Cortex of kidney (tissue), 1 donor: ENCODE measurements at places on chromosomes 6 and 20.

DNA sequence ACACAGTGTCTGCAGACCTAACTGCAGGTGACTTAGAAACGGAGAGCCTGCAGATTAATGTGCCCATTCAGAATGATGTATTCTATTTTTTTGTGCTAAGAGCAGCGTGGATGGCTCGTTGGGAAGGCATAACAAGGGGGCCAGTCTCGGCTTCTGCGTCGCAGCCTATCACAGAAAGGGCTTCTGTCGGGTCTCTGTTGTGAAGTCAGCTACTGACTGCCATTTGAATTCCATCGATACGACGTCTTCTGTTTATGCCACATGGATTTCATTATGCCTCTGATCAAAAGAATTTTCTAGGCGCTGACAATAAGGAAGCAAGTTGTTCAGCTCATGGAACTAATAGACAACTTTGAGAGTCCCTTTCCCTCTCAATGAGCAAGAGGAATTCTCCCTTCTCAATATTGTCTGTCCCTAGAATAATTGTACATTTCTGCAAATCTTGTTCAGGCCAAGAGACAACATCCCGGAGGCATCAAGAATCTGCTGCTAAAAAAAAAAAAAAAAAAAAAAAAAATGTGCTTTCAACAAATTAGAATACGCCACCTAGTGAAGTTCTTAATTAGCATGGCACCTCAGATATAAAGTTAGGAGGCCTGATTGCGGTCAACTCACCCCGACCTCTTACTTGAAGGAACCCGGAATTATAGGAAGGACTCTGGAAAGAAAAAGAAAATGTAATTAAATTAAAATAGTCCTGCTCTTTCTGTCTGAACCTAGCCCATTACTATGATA lies 223.9 kb downstream of the TSHZ2 start:
- no peak for DNase-seq

DNA sequence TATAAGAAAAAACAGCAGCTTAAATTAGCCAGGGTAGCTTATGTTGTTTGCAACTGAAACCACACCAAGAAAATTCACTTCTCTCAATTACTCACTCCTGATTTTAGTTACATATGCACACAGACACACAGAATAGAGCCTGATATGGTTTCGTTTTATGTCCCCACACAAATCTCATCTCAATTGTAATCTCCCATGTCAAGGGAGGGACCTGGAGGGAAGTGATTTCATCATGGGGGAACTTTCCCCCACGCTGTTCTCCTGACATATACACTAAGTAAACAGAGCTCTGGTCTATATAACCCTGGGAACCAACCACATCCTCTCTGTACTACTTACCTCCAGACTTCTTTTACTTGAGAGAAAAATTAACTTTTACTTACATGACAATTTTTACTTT lies 9.8 kb downstream of the OR12D1 start:
- DNase-seq: no peak

GRCh38 chr6:129598244-129599187 lies 111.5 kb downstream of the ARHGAP18 start:
- DNase-seq: no peak

GRCh38 chr6:2862712-2863181 lies 21.1 kb upstream of the SERPINB1 start:
- DNase-seq: no peak

GRCh38 chr20:11849270-11849915 lies 68.3 kb upstream of the BTBD3 start:
- no peak for DNase-seq

DNA sequence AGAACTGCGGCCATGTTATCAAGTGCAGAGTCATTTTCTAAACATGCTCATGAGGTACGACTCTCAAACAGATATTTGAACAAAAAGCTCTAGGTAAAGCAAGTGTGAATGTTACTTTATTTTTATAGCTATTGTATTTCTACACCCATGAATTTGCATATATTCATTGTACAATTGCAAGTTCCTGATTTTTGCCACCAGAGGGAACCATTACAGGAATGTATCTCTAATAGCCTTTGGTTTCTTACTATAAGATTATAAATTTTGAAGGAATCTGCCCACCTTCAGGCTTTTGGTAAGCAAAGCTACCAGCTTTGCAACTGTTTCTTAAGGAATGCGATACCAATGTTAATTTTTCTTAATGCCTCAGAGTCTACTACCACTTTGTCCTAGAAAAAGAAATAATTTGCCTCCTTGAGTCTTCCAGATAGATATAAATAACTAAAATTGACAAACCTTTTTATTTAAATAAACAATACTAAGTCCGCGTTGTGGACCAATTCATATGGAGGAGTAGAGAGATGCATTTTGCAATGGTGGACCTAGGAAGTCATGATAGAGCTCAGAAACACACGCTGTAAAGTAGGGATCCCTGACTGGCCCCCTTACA lies 125.4 kb upstream of the SAMD5 start:
- no peak for DNase-seq

DNA sequence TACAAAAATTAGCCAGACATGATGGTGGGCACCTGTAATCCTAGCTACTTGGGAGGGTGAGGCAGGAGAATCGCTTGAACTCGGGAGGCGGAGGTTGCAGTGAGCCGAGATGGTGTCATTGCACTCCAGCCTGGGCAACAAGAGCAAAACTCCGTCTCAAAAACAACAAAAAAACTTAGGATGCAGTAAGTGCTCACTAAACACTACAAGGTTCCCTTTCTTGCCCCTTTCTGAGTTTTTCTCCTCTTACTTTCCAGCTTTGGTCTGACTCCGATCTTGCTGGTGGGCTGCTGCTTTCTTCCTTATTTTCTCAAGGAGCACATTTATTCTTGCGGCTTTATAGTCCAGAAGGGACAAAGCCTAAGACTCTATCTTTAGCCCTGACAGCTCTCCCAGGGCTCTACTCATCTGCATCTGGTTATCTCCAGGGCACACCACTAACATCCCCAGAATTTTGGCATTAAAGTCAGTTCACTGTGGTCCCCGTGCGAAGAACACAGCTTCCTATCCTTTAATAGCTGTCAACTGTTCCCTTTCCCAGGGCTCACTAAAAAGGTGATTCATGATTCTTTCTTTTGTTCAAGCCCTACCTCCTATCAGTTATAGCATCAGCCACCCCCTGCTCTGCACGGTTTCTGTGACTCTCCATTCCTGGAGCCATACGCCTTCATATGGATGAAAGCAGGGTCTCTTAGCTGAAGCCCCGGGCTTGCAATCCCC lies 17.1 kb upstream of the RPN2 start:
- DNase-seq: no peak

DNA sequence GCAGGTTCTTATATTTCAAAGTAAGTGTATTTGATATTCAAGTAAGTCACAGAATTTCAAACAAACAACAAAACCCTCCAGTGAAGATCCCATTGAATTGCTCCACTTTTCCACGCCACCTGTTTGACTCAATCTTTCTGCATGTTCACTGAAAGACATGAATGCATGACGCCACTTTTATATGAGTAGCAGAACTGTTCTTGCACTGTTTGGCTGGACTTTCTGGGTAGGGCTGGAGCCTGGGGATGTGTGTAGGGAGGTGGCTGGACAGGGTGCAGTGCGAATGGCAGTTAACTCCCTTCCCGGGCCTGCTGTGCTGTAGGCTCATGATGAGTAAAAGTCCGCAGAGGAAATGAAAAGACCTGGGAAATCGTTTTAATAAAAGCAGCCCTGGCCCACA lies 39.7 kb downstream of the IL20RA start:
- DNase-seq: no peak

DNA sequence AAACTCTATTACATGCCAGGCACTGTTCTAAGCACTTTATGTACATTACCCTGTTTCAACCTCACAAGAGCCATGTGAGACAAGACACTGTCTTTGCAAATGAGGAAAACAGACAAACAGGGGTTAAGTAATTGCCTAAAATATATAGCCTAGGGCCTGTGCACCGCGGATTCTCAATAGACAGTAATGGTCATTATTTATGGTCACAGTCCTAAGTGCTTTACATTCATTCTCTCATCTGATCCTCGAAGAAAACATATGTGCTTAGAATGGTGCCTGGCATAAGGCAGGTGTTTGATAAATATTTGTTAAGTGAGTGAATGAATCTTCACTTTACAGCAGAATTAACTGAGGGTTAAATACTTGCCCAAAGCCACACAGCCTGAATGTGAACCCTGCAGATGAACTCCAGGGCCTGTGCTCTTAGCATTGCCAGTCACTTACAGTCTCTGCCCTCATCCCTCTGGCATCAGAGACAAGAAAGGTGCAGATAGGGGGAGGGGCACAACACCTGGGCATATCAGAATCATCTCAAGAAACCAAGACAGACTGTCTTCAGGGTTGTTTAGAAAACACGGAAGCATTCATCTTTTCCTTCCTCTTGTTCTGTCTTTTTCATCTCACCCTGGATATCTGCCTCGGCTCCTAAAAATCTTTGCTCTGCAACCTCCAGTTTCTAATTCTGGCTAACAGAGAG lies 92.8 kb upstream of the SASH1 start:
- no peak for DNase-seq

GRCh38 chr6:7157752-7158616 lies 50.2 kb downstream of the RREB1 start:
- no peak for DNase-seq

GRCh38 chr6:53113742-53114141 lies 34.9 kb downstream of the GCM1 start:
- DNase-seq: no peak

GRCh38 chr6:22064558-22064957 lies 232.3 kb downstream of the PRL start:
- no peak for DNase-seq
